GM23248 (cell line): ENCODE measurements at places on chromosomes 7 and 10.

DNA sequence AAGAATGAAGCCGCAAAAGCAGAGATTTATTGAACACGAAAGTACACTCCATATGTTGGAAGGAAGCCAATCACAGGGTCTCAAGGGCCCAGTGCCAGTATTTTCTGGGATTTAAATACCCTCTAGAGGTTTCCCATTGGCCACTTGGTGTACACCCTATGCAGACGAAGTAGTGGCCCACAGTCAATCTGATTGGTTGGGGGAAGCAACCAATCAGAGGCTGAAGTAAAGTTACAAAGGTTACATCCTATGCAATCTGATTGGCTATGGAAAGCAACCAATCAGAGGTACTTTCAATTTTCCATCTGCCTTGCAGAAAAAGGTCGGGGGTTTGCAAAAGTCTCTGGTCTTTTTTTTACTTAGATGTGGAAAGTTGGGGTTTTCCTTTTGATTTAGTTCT, 481.3 kb upstream of the NRP1 start:
- no peak overlapping the region for H3K27ac ChIP-seq
- H3K4me1 ChIP-seq, result no peaks in the 10 kb centered on the region; the same call in 1 of the 2 replicates
- H3K4me3 ChIP-seq, result no peak overlapping the region

DNA sequence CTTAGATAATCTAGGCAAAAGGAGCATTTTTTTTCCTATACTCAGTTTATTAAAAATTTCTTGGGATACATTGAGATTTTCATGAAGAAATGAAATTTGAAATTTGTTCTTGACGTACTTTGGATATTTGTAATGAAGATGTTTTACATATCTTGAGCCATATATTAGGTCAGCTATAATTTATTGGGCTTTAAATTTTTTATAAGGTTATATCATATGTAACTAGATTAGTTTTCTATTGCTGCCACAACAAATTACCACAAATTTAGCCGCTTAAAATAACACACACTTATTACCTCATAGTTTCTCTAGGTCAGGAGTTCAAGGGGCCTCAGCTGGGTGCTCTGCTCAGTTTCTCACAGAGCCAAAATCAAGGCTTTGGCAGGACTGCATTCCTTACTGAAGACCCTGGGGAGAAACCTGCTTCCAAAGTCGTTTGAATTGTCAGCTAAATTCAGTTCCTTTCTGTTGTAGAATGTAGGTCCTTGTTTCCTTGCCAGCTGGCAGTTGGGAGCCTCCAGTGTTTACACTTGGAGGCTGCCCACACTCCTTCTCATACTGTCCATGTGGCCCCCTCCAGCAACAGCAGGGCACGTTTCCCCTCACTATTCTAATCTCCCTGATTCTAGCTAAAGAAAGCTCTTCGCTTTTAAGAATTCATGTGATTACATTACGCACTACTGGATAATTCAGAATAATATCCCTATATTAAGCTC, 42.6 kb upstream of the DNAH11 start:
- no peak for DNase-seq
- H3K4me1 ChIP-seq, result no peaks in the 10 kb centered on the region

GRCh38 chr10:13719425-13719824, 132.7 kb downstream of the PRPF18 start:
- DNase-seq, result no peak
- H3K27ac ChIP-seq, result no peak overlapping the region
- H3K4me1 ChIP-seq, result peaks cover 45% of the 10 kb centered on the region
- H3K36me3 ChIP-seq, result no peaks in the 10 kb centered on the region; the same call in 1 of the 2 replicates
- no peak overlapping the region for H3K4me3 ChIP-seq
- H3K27me3 ChIP-seq, result no peaks in the 10 kb centered on the region

DNA sequence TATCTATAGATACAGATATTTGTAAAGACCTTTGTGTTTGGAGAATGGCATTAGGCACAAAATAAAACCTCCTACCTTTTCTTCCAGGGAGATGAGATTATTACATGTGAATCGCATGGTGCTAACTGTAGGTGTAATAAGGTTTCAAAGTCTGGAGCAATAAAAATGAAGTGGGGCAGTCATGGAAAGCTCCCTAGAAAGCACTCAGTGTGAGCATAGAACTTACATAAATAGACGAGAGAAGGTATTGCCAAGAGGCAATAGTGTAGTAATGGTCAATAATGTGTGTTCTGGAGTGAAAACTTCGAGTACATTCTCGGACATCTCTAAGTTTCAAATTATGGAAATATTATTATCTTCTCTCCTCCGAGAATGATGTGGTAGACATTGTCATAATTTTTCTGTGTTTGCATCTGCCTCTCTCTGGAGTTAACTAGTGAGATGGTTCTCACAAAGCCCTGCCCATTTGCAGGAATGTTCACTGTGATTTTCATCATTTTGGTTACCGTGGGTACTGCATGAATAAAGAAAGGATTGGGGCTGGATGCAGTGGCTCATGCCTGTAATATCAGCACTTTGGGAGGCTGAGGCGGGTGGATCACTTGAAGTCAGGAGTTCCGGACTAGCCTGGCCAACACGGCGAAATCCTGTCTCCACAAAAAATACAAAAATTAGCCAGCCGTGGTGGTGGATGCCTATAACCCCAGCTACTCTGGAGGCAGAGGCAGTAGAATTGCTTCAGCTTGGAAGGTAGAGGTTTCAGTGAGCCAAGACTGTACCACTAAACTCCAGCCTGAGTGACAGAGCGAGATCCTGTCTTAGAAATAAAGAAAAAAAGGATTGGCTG, 10.6 kb downstream of the VIM start:
- H3K4me3 ChIP-seq, result no peak overlapping the region
- H3K4me1 ChIP-seq, result peaks cover 37% of the 10 kb centered on the region; the same call in 1 of the 2 replicates
- peak overlapping the region; percentile 100 for H3K27ac ChIP-seq
- H3K36me3 ChIP-seq, result peaks cover 40% of the 10 kb centered on the region

- no peaks in the 10 kb centered on the region for H3K27me3 ChIP-seq
- no peaks in the 10 kb centered on the region for H3K36me3 ChIP-seq
- DNase-seq, result peak; percentile 89
- peaks cover 22% of the 10 kb centered on the region for H3K4me1 ChIP-seq
- H3K4me3 ChIP-seq, result no peak overlapping the region
- peak overlapping the region; percentile 47 for H3K27ac ChIP-seq
Measured at GRCh38 chr7:78530351-78530750, 731.8 kb downstream of the PHTF2 start.

DNA sequence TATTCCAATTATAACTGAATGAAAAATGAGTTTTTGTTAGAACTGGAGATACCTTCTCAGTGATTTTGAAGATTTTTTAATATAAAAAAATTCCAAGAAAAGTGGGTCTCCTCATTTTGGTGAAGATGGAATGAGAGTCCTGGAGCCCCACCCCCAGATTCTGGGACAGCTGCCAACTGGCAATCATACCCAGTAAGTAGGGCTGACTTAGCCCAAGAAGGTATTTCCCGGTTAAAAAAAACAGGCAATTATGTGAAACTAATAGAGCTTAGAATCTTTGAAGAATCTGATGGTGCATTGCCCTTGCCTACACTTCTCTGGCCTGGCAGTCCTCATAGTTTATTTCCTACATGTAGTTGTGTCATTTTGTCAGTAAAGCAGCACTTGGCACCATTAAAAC, 52.8 kb upstream of the VWDE start:
- H3K27ac ChIP-seq, result no peak overlapping the region
- no peak for DNase-seq
- H3K4me3 ChIP-seq, result no peak overlapping the region
- H3K36me3 ChIP-seq, result no peaks in the 10 kb centered on the region

- H3K27me3 ChIP-seq, result no peaks in the 10 kb centered on the region
- H3K4me3 ChIP-seq, result no peak overlapping the region
- H3K4me1 ChIP-seq, result peaks cover 20% of the 10 kb centered on the region
- H3K36me3 ChIP-seq, result no peaks in the 10 kb centered on the region
- H3K27ac ChIP-seq, result no peak overlapping the region
Measured at GRCh38 chr10:69051710-69052487, 36.0 kb upstream of the SRGN start.

GRCh38 chr7:105462765-105463420, 59.2 kb downstream of the PUS7 start:
- DNase-seq, result no peak
- no peaks in the 10 kb centered on the region for H3K27me3 ChIP-seq
- no peak overlapping the region for H3K27ac ChIP-seq
- no peaks in the 10 kb centered on the region for H3K4me1 ChIP-seq
- H3K36me3 ChIP-seq, result peaks cover 9% of the 10 kb centered on the region; the same call in 1 of the 2 replicates

DNA sequence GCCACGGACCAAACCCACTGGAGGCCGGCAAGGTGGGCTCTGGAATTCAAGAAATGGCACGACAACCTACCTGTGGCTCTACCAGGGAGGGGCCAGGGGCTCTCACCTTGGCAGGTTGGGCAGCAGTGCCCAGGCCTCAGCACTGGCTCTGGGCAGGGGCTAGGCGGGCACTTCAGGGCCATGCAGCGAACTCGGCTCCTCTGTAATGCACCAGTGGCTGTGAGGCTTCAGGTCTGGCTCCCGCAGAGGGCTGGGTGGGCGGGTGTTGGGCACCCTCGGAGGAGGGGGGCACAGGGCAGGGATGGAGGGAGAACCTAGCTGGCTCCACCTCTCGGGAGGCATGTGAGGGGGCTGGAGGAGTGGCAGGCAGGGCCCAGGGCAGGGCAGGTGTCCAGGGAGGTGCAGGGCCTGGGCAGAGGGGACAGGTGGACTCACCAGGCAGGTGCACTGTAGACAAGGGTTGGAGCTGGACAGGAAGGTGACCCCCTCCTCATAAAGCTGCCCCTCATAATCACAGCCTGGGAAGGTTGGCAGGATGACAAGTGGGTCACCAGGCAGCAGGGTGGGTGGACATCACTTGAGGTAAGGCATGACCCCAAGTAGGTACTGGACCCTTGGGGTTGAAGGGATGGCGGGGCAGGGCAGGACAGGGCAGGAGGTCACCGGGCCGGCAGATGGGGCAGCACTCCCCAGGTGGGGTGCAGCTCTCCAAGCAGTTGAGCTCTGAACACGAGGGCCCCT, 6.7 kb downstream of the KCP start:
- H3K4me3 ChIP-seq, result no peak overlapping the region
- peaks cover 9% of the 10 kb centered on the region; the same call in 1 of the 2 replicates for H3K27me3 ChIP-seq
- H3K36me3 ChIP-seq, result no peaks in the 10 kb centered on the region

- no peaks in the 10 kb centered on the region for H3K36me3 ChIP-seq
- no peaks in the 10 kb centered on the region for H3K4me1 ChIP-seq
- no peak overlapping the region for H3K4me3 ChIP-seq
- no peak overlapping the region for H3K27ac ChIP-seq
- no peak for DNase-seq
Measured at GRCh38 chr10:59190332-59190731, 13.9 kb downstream of the PHYHIPL start.

GRCh38 chr10:45470098-45471012, 96.3 kb downstream of the ALOX5 start:
- H3K27ac ChIP-seq, result no peak overlapping the region
- H3K27me3 ChIP-seq, result no peaks in the 10 kb centered on the region
- H3K36me3 ChIP-seq, result no peaks in the 10 kb centered on the region
- peak; percentile 47 for DNase-seq

- DNase-seq, result no peak
- H3K27ac ChIP-seq, result no peak overlapping the region
- no peaks in the 10 kb centered on the region for H3K4me1 ChIP-seq
- no peak overlapping the region for H3K4me3 ChIP-seq
- no peaks in the 10 kb centered on the region for H3K27me3 ChIP-seq
Measured at GRCh38 chr10:105605918-105606317, 964.8 kb downstream of the SORCS3 start.

DNA sequence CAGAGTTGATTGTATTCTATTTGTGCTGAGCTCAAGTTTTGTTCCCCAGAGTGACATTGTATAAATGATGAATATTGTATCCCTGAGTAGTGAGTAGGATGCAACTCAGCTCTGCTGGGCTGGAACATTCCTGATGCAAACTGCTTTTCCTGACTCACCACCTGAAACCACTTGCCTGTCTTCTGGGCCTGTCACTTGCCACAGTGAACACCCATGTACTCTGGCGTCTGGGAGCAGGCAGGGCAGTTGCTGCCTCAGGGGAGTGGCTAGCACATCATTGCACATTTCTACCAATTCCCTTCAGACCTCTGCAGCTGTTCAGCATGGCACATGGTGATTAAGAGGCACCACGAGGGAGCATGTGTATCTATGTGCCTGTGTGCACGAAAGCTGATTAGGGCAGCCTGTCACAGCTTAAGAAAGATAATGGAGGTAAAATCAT, 157.3 kb downstream of the SND1 start:
- peaks cover 26% of the 10 kb centered on the region for H3K4me1 ChIP-seq
- DNase-seq, result peak; percentile 91
- H3K4me3 ChIP-seq, result no peak overlapping the region
- no peaks in the 10 kb centered on the region for H3K36me3 ChIP-seq
- H3K27me3 ChIP-seq, result no peaks in the 10 kb centered on the region
- peak overlapping the region; percentile 54 for H3K27ac ChIP-seq

DNA sequence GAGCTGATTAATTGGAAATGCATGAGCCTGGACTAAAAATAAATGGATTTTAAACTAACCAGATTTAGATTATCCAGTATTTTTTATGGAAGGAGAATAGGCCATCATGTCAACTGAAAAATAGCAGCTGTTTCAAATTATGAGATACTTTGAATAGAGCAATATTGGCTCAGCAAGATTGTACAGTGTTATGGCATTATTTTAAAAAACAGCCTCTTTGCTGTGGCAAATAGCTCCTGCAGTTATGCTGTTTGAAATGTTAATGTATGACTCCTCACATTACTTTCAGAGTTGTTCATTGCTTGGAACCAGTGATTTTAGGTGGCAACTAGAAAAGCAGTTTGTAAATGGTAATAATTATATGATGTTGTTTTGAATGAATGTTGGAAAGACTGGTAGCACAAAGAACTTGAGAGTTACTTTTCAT, 244.5 kb downstream of the KIAA1217 start:
- H3K27ac ChIP-seq, result peak overlapping the region; percentile 78
- peak; percentile 81 for DNase-seq
- peak overlapping the region; percentile 23; the same call in 1 of the 2 replicates for H3K4me3 ChIP-seq
- no peaks in the 10 kb centered on the region for H3K36me3 ChIP-seq
- peaks cover 73% of the 10 kb centered on the region for H3K4me1 ChIP-seq

DNA sequence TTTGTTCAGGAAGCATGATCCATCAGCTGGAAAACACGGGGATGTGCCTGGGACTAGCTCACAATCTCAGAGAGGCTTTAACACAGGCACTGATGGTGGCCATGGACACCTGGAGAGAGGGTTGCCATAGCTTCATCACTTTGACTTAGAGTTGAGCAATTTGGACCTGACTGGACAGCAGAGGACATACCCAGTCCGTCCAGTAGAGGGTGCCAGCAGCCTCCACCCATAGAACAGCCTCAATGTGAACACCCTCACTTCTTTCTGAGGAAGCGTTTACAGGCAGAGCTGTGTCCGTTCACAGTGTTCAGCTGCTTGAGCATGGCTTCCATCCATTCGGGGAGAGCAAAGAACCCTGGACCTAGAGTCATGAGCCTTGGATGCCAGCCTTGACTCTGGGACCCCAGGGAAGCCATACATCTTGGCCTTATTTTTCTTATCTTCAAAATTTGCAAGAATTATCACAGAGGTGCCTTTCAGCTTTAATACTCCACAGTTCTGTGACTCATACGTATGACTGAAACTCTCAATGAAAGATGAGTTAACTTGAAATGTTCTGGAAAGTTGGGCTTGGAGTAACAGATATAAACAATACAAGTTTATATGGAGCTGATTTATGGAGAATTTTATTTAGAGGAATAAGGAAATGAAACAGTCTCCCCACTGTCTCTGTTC, 302.9 kb upstream of the PODXL start:
- H3K27me3 ChIP-seq, result peaks cover 22% of the 10 kb centered on the region
- no peaks in the 10 kb centered on the region for H3K36me3 ChIP-seq
- H3K4me1 ChIP-seq, result peaks cover 12% of the 10 kb centered on the region

- DNase-seq, result no peak
- no peaks in the 10 kb centered on the region for H3K27me3 ChIP-seq
- peaks cover 26% of the 10 kb centered on the region for H3K36me3 ChIP-seq
- no peak overlapping the region for H3K4me3 ChIP-seq
- no peak overlapping the region for H3K27ac ChIP-seq
Measured at GRCh38 chr7:155685070-155685790, 40.8 kb downstream of the RBM33 start.

GRCh38 chr10:83959328-83959727, 180.0 kb upstream of the GHITM start:
- no peaks in the 10 kb centered on the region for H3K4me1 ChIP-seq
- H3K36me3 ChIP-seq, result no peaks in the 10 kb centered on the region
- H3K27me3 ChIP-seq, result no peaks in the 10 kb centered on the region
- no peak for DNase-seq
- H3K27ac ChIP-seq, result no peak overlapping the region
